ENCODE measurements at places on chromosomes 16 and 17. TPM values are rescaled to one million over a fixed set of nuclear protein-coding genes. Genes with fewer than 3 reads are reported as not detected.

Gene NHLRC4
- total RNA-seq, result not detected

Gene SKAP1
- 0.42 TPM for total RNA-seq

Gene LPO
- not detected for total RNA-seq

Gene GLP2R
- total RNA-seq, result not detected

Gene KRT14
- 0.32 TPM for total RNA-seq

Gene RTN4RL1
- 0.75 TPM for total RNA-seq

Gene CDC6
- total RNA-seq, result 0.34 TPM

Gene TP53TG3C
- not detected for total RNA-seq

DNA sequence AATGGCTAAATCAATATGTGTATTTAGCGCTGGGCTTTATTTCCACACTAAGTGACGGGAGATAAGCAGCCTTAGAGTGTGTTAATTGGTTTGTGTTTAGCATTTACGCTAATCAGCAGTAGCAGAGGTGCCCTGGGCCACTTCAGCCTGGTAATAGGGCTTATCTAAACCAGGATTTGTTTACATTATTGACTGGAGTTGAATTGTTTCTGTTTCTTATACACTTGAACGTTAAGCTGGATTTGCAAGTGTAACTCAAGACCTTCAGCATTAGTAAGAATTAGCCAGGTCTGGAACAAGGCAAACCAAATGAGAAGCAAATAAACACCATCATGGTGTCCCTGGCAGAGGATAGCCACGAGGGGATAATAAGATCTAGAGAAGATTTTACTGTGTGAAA, 313.6 kb downstream of the HS3ST4 start:
- DNase-seq, result no peak

GRCh38 chr17:30360086-30360808, 18.5 kb upstream of the CPD start:
- DNase-seq, result no peak

DNA sequence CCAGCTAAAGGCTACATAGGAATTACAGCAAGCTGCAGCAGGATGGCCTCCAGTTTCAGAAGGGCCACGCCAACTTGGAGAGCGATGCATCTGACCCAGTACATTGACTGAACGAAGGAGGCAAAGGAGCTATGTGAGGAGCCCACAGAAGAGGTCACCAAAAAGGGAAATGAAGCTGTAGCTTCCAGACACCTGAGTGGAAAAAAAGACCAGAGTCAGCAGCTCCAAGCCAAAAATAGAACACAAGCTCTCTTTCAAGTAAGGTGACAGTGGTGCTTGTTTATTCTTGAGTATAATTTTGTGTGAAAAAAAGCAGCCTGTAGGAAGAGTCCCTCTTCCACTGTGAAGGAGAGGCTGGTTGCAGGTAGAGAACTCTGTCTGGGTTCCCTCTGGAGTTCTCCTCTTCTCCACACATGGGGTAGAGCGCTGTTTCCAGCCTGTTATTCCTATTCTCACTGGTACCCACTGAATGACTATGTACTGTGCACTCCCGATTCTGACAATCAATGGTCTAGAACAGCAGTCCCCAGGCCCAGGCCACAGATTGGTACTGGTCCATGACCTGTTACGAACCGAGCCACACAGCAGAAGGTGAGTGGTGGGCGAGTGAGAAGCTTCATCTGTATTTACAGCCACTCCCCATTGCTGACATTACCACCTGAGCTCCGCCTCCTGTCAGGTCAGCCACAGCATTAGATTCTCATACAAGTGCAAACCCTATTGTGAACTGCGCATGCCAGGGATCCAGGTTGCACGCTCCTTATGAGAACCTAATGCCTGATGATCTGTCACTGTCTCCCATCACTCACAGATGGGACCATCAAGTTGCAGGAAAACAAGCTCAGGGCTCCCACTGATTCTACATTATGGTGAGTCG, 15.1 kb downstream of the CCL4 start:
- DNase-seq, result no peak

- peak; percentile 61 for DNase-seq
Measured at GRCh38 chr17:50471009-50471905, 2.6 kb upstream of the CHAD start.

DNA sequence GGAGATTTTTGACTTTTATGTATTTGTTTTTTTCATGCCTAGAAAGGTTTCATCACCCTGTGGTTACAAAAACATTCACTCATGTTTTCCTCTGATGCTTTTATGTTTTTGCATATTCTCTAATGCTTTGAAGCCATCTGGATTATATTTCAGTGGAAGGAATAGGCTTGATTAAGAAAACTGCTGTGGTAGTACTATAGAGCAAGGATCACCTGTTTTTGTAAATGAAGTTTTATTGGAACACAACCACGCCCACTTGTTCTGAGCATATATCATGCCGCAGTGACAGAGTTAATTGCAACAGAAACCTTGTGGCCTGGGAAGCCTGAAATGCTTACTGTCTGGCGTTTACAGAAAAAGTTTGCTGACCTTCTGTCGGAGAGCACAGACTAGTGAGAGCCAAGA, 11.5 kb downstream of the COX10 start:
- no peak for DNase-seq

DNA sequence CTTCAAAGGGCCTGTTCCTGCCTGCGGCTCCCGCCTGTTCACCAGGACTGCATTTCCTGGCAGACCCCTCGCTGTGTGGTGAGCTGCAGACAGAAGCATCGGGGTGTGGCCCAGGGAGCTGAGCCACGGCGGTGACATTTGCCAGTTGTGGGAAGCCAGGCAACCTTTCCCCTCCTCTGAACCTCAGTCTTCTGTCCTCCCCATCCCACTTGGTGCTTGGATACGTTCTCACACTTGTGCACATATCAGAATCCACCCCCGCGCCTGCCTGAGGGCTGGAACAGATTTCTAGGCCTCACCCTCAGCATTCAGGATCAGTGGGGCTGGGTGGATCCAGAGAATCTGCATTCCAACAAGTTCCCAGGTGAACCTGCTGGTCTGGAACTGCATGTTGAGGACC, 63.5 kb downstream of the CRISPLD2 start:
- peak; percentile 48 for DNase-seq

GRCh38 chr16:19307587-19308241, 22.2 kb downstream of the CLEC19A start:
- no peak for DNase-seq

GRCh38 chr17:6279659-6280058, 155.3 kb downstream of the AIPL1 start:
- DNase-seq, result no peak

- DNase-seq, result no peak
Measured at GRCh38 chr16:3472878-3473595, 22.3 kb downstream of the C16orf90 start.

DNA sequence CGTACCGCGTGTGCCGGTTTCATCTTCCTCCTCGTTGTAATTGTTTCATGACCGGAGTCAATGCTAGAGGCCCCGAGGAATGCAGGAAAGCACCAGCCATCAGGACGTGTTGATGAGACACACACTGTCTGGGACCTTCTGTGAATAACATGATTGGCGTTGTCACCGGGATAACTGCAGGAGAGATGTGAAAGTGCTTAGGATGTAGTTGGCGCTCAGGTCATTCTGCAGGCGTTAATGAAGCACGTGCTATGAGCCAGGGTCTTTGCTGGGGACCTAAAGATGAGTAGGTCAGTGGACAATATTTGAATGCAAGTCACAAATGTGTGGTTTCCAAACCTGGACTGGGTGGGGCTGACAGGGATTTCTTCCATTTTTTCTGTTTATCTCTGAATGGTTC, 181.6 kb upstream of the HSBP1 start:
- DNase-seq, result no peak

DNA sequence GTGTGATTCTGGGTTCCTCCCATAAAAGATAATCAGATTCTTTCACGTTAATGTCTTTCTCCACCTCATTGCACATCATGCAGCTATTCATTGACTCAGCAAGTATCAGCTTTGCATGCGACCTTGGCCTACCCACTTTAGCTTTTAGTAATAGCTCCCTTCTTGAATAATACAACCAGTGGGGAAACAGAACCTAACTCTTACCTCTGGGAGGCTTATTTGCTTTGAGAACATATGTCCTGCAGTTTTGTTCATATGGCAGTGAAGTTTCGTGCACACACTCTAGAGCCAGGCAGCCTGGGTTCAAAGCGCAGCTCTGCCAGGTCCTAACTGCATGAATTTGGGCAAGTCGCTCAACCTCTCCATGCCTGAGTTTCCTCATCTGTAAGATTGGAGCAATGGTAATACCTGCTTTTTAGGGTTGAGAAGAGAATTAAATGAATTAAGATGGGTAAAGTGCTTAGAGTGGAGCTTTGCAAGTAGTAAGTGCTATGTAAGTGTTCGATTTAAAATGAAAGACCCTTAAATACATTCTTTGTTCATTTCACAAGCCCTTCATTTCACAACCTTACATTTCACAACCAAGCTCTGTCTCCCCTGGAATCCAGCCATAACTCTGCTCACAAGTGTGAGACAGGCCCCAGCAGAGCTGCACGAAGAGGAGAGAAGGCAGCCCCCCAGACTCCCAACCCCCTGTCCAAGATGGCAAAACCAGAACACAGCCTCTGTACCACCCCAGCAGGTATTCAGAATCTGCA, 29.3 kb downstream of the MAPT start:
- DNase-seq, result no peak

DNA sequence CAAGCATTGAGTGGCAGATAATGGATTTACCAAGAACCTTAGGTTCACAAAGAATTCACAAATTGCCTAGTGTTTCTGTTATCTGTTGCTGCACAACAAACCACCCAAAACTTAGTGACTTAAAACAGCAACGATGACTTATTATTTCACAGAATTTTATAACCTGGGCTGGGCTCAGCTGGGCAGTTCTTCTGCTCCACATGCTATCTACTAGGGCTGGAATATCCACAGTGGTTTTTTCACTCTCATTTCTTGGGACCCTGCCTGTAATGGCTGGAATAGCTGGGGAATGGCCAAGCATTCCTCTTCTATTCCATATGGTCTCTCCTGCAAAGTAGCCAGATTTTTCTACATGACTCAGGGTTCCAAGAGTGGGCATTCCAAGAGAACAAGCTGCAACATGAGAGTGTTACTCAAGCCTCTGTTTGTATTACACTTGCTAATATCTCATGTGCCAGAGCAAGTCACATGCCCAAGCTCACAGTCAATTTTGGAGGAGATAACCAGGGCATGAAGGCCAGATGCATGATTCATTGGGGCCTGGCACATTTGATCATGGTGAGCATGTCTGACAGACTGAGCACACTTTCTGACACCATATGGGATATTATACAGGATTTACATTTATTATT, 4.9 kb upstream of the PSMD7 start:
- no peak for DNase-seq

- DNase-seq, result no peak
Measured at GRCh38 chr16:55687802-55688201, 32.0 kb downstream of the SLC6A2 start.

- no peak for DNase-seq
Measured at GRCh38 chr17:7515911-7516610, 31.9 kb downstream of the POLR2A start.

DNA sequence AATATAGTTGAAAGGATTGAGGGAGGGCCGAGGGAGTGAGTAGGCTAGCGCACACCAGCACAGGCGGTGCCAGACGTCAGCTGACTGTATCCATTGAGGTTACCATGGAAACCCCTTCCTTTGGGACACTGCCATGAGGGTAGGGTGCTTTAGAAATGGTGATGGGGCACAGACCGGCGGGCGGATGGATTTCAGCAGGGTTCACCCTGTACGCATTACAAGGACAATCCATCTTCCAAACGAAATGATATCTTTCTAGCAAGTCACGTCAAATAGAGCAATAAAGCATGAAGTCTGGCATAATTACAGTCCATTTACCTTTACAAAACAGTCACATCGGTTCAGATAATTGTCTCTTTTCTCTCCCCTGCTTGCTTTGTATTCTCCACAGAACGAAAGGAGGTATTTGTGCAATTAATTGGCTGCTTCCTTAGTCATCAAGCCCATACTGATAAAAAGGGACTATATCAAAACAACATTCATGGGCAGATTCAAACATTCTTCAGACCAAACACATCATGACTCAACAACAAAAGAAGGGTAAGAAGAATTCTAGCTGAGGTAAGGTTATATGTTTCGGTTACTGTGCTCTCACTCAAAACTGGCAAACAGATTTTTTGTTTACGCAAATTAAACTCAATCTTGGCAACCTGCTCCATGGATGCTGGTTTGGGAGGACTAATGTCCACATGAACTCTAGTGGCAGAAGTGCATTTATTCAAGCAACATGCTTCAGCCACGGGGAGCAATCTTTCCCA, 140.6 kb downstream of the CDK5R1 start:
- no peak for DNase-seq

DNA sequence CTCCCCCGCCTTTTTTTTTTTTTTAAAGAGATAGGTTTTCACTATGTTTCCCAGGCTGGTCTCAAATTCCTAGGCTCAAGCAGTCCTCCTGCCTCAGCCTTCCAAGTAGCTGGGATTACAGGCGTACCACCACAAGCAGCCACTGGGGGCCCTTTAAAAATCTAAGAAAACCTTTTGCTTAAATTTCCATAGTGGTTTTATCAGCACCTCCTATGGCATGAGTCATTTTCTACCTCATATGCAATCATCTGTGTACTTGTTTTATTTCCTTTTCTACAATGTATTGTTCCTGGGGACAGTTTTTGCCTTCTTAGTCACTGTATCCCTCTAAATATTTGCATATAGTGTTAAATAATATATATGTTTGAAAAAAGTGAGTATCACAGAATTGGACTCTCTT, 29.2 kb downstream of the GNA13 start:
- no peak for DNase-seq

- DNase-seq, result no peak
Measured at GRCh38 chr16:8677481-8677880, 3.1 kb downstream of the ABAT start.

- no peak for DNase-seq
Measured at GRCh38 chr17:66364990-66365490, 62.6 kb downstream of the PRKCA start.

DNA sequence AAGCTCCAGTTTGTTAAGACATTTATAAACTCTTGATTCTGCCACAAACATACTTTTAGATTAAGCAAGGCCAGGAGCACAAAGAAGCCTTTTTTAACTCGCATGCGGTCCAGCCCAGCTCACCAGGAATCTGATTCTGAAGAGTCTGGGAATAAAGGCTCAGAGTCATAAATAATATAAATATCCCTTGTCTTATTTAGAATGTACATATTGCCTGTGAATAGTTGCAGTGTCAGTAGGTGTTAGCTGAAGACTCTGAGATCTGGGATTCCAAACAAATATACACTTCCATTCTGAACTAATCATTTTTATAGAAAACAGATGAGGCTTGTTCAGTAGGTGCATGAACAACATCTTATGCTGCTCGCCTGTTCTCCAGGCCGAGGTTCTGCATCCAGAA, 59.1 kb upstream of the ELAC2 start:
- no peak for DNase-seq

DNA sequence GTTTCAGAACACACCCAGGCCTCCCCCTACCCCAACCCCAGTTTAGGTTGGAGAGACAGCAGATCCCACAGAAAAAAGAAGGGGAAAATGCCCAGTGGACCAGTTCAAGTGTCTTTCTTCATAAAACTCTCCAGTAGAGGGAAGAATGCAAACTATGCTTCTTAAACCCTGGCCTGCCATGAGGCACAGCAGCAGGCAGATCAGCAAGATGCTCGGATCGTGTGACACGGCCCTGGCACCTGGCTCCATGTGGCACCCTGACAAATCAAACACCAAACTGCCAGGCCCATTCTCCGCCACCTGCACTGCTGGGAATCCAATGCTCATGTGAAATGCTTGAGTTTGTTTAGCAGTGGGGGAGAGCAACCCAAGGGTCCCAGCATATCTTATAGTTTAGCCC, 166.8 kb downstream of the SOX9 start:
- DNase-seq, result no peak

GRCh38 chr16:68362947-68363657, 52.3 kb downstream of the PRMT7 start:
- no peak for DNase-seq

- DNase-seq, result no peak
Measured at GRCh38 chr17:37710344-37710886, 34.4 kb downstream of the HNF1B start.

GRCh38 chr16:88939245-88939971, 37.6 kb downstream of the CBFA2T3 start:
- DNase-seq, result peak; percentile 26
